ENCODE measurements at places on chromosomes 2 and 18.
A peak's percentile ranks its signal among the peaks of the same experiment; 100 is the strongest.

DNA sequence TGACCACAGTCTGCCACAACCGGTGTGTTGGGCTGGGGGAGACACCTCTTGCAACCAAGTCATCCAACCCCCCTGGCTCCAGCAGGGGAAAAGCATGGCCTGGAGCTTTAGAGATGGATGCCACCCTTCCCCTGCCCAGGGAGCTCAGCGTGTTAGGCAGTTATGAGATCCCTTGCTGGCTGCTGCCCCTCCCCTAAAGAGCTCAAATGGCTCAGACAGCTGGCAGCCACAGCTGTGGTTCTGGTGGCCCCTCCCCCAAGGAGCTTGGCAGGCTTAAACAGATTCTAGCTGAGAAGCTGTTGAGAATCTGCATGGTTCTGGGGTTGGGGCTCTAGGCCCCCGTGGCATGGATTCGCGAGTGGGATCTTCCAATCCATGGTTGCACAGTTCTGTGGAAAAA, 64.7 kb downstream of the TEX51 start:
- no peak for DNase-seq

- DNase-seq = peak; percentile 71
These were observed 243.0 kb downstream of the CELF4 start for GRCh38 chr18:37322492-37323035.

- DNase-seq = no peak
These were observed 171.6 kb upstream of the PIEZO2 start for GRCh38 chr18:11320986-11321385.

GRCh38 chr2:165776013-165776412, 18.0 kb downstream of the GALNT3 start:
- no peak for DNase-seq

DNA sequence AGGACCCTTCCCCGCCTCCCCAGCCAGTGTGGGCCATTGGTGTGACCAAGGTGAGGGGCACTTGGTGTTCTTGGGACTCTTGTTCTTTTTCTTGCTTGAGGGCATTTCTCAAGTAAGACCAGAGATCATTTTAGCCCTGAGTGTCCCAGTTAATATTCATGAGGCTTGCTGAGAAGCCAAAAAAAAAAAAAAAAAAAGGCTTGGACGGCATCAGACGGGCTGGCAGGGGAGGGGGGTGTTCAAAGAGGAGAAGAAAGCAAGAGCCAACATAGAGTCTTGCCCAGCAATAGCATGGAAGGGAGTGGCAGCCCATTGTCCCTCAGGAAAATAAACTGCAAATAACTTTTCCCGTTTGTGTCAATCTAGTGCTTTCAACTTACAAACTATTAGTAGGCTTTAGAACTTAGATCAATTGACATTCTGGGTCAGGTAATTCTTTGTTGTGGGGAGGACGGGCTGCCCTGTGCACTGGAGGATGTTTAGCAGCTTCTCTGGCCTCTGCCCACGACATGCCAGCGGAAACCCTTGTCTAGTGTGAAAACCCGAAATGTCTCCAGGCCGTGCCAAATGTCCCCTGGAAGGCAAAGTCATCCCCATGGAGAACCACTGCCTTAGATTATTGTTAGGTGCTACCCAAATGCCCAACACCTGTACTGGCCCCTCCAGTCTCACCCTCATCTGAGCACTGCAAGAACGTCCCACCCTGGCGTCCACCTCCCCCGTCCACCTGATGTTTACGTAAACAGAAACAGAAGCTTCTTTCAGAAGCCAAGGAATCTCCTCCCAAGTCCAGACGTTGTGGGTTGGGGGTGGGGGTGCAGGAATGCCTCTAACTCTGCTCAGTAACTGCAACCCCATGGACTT, 163.4 kb downstream of the BCL2 start:
- no peak for DNase-seq

GRCh38 chr2:113009622-113010021, 4.4 kb downstream of the IL36A start:
- no peak for DNase-seq

GRCh38 chr2:164840930-164841718, 499 bp downstream of the COBLL1 start:
- peak; percentile 75 for DNase-seq

DNA sequence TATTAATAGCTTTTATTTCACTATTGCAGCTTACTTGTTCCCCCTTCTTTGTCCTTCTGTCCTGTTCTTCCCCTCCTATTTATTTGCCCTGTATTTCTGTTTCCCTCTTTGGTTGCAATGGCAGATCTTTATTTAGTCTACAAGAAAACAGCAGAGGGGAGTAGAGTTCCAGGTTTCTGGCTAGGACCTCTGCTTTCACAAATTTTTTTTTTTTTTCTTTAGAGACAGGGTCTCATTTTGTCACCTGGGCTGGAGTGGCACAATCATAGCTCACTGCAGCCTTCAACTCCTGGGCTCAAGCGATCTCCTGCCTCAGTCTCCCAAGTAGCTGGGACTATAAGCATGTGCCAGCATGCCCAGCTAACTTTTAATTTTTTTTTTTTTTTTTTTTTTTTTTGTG, 188.1 kb upstream of the SPRED2 start:
- no peak for DNase-seq

GRCh38 chr2:62200291-62200841, 4.5 kb downstream of the B3GNT2 start:
- DNase-seq = no peak

DNA sequence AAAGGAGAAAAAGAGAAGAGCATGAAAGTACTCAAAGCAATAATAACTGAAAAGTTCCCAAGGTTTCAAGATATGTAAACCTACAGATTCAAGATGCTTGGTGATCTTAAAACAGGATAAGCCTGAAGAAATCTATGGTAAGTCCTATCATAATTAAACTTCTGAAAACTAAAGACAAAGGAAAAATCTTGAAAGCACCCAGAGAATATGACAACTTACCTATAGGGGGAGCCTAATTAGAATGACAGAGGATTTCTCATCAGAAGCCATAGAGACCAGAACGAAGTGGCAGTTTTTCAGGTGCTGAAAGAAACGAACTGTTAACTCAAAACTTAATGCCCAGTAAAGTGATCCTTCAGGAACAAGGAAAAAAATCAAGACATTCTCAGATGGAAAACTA, 59.7 kb downstream of the XDH start:
- DNase-seq = no peak

DNA sequence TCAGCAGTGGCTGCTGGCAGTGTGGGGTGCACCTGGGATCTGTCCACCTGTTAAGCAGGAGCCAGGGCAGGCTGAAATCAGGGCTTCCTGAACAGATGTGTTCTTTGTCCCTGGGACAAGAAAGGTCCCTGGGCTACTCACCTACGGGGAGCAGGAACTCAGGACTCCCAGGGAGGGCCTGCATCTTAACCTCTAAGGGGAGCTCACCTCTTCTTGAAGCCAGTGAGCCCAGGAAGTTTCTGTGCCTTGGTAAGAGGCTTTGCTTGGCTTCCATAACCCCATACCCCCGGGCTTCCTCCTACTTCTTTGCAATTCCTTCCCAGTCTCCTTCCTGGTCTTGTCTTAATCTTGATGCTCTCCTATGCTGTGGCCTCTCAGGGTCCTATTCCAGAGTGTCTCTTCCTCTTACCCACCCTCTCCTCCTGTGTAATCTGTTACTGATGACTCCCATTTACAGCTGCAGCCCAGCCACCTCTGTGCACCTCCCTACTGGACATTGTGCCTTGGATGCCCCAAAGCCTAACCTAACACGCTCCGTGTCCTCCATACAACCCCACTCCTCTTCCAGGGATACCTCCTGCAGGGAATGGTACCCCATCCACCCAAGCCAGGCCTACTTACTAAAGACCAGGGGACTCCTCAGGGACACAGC, 55.7 kb upstream of the MAPRE3 start:
- no peak for DNase-seq

GRCh38 chr2:1791685-1792435, 47.5 kb upstream of the PXDN start:
- DNase-seq = no peak

DNA sequence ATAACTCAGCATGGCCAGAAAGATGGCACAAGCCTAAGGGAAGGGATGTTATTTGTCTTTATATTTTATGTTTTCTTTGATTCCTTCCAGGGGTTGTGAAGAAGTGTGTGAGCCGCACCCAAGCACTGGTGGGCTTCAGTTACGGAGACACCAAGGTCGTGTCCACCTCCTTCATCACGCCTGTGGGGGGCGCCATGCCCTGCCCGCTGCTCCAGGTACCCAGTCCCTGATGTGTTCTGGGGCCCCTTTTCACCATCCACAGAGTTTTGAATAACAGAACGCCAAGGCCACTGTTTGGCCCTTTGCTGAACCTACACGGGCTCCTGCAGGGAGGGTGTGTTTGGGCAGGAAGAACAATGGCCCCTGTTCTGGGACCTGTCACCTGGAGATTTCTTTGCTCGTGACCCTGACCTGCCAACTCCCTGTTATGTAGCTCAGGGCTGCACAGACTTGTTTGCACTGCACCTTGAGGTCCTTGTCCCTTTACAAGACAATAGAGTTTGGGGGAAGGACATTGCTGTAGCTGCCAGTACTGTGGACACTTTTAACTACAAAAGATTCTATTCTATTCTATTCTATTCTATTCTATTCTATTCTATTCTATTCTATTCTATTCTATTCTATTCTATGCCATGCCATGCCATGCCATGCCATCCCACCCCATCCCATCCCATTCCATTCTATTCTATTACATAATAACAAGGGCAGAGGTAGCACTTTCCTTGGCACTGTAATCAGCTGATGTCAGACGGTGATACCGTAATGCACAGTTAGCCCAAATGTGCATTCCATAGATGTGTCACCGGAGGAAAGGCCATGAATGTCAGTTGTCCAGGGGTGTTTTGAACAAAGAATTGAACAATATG, 48.2 kb upstream of the CNGA3 start:
- no peak for DNase-seq

GRCh38 chr2:190668892-190669291, 20.0 kb downstream of the NAB1 start:
- no peak for DNase-seq
